GM23338 (cell line): ENCODE measurements at places on chromosomes 12 and 14. TPM values are rescaled to one million over a fixed set of nuclear protein-coding genes. Genes with fewer than 3 reads are reported as not detected.

GRCh38 chr12:120115692-120116440, 687 bp downstream of the RAB35 start:
- peak; percentile 69 for DNase-seq

- DNase-seq: no peak
Observed at GRCh38 chr14:67817750-67818438, 1.5 kb upstream of the ZFYVE26 start.

GRCh38 chr12:30687265-30687986, 8.2 kb downstream of the IPO8 start:
- DNase-seq: no peak

DNA sequence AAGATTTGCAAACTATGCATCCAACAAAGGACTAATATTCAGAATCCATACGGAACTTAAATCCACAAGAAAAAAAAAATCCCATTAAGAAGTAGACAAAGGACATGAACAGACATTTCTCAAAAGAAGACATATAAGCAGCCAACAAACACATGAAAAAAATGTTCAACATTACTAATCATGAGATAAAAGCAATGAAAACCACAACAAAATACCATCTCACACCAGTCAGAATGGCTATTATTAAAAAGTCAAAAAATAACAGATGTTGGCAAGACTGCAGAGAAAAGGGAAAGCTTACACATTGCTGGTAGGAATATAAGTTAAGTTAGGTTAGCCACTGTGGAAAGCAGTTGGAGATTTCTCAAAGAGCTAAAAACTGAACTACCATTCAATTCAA, 16.2 kb downstream of the CDK17 start:
- DNase-seq: no peak

DNA sequence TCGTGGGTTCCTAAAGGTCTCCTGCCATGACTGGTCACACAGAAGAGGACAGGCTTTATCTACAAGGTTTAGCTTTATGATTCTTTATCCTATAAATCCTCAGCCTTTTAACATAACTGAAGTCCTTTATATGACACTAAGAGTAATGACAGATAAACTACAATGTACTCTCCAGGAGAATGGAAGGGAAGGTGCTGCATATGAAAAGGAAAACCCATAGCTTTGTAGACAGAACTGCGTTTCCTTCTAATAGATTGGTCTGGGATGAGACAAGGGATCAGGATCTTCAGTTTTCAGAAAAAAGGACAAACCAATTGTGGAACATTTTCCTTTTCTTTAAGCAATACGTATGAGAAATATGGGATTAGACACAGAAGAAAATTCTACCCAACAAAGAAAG, 201.1 kb upstream of the NPAS3 start:
- no peak for DNase-seq

- DNase-seq: no peak
Observed at GRCh38 chr12:69107541-69107940, 131.8 kb upstream of the CPSF6 start.

Gene AHNAK2
- 2.6 TPM in 2 replicates for total RNA-seq

Gene DCN
- not detected in 2 replicates for total RNA-seq
